ENCODE measurements at places on chromosomes 1 and 21. TPM values are rescaled to one million over a fixed set of nuclear protein-coding genes. Genes with fewer than 3 reads are reported as not detected.

GRCh38 chr1:228339766-228340685, 66.6 kb downstream of the TRIM11 start:
- no peak for DNase-seq

Gene CR1L
- not detected for total RNA-seq

Gene ELAVL4
- not detected for total RNA-seq

DNA sequence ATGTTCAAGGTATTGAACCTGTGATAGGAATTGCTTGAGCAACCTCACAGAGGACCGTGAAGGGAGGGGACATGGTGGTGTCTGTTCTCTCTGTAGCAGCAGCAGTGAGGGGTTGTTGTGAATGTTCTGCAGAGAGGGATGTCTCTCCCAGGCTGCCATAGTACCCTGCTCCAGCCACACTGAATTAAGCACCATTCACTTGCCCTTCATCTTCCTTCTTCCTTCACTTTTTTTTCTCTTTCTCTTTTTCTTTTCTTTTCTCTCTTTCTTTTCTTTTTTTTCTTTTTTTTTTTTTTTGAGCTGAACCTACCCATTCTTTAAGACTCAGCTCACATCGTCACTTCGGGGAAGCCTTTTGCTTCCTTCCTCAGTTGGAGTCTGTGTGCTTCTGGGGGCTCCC, 89.5 kb downstream of the CNIH3 start:
- DNase-seq, result no peak

Gene DCST2
- total RNA-seq, result not detected

DNA sequence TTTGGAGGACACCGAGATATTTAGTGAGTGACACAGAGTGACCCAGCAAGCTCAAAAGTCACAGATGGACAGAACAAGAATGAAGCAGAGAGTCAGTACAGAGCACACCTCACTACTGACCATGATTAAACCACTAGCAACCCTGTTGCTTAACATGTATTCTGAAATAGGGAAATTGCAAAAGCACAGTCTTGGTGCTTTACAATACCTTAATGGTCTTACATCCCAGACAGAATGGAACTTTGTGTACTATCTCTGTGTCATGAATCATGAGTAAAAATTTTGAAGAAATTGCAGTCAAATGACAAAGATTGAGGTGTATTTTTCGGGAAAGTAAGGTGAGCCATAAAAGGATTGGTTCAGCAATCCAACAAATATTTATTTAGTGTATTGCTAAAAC, 2.7 kb upstream of the SAMSN1 start:
- DNase-seq, result no peak

DNA sequence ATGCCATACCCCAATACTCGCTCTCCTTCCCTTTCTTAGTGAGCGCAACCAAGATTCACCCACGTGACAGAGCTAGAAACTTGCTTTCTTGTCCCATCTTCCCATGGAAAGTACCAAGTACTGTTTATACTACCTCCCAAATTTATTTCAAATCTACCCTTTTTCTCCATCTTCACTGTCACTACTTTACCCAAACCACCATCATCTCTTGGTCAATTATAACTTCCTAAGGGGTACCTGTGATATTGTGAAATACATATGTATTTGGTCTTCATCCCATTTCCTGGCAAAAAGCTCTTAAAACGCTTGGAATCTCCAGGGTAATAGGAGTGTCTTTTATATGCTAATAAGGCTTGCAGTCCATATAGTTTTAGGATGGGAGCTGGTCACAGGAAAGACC, 8.2 kb downstream of the DRAM2 start:
- no peak for DNase-seq

GRCh38 chr1:3431266-3431665, 23.2 kb upstream of the ARHGEF16 start:
- no peak for DNase-seq

DNA sequence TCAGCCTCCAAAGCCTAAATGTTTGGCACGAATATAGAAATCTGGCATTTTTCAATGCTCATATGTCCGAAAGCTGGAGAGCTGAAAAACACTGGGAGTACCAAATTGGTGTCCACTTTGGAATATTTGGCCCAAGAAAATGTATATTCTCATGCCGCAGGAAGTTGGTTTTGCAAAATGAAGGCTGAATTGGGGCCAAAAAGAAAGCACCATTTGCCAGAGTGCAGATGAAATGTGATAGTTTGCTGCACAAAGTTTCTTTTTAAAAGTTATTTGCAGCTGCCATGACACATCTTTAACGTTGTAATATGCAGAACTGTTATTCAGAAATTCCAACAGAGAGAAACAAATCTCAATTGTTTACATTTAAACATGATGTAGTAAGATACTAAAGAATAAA, 124.2 kb upstream of the LYPLAL1 start:
- peak; percentile 83 for DNase-seq

DNA sequence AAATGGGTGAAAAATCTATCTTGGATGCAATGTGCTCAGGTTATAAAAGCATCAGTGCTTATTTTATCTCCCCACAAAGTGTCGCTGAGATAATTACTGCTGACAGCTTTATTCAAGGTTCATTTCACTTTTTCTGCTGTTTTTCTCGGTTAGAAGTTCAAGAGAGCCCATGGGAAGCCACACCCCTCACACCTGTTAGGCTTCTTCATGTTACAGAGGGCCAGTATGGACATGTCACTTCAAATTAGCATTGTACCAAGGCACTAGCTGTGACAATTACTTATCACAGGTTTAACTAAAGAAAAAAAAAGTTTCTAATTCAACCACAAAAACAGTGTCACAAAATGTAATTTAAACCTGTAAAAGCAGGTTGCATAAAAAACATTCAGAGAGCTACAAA, 187.3 kb upstream of the DMRTA2 start:
- DNase-seq, result no peak

DNA sequence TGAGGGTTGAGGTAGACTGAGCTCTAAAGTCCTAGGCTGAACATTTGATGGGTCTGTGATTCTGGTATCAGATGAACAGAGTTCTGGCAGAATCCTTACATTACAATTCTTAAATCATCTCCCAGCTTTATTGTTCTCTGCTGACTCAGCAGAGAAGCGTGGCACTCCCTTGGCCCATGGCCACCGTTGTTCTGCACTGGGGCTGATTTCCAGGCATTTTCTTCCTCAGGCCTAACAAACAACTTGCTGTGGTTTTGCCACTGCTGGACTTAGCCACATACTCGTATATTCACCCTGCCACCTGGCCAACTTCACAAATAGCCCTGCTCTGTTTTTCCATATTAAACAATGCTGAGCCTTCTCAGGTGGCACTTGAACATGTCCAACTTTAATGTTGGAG, 223.2 kb downstream of the TNR start:
- DNase-seq, result no peak

Gene REG4
- not detected for total RNA-seq

DNA sequence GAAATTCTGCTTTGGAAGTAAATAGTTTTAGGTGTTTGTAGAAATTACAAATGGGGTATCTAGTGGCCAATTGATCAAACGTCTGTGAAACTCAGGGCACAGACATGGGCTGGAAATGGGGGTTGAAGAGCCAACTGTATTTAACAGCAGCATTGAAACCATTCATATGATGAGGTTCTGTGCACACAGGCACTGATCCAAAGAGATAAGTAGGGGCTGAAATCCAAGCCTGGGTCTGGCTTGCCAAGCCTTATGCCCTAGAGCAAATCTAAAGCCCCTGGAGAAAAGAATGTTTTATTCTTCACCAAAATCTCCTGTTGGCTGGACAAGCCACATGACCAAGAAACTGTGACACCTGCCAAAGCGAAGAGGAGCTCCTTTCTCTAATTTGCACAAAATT, 67.6 kb upstream of the ST6GALNAC5 start:
- no peak for DNase-seq

DNA sequence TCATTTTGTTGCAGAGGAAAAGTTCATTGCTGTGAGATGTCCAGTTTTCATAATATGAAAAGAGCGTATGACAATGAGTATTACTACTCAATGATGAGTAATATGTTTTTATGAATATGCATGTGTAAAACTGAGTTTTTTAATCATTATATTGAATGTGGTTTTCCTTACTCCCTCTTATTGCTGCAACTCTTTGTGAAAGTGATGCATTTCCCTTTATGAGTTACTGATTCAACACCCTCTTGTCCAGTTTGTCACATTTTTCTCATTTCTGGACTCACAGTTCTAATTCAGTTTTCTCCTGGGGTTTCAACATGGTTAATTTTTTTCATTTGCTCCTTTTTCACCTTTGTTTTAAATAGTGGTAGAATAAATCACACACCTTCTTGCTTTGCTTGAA, 35.2 kb upstream of the KCNJ15 start:
- DNase-seq, result no peak

DNA sequence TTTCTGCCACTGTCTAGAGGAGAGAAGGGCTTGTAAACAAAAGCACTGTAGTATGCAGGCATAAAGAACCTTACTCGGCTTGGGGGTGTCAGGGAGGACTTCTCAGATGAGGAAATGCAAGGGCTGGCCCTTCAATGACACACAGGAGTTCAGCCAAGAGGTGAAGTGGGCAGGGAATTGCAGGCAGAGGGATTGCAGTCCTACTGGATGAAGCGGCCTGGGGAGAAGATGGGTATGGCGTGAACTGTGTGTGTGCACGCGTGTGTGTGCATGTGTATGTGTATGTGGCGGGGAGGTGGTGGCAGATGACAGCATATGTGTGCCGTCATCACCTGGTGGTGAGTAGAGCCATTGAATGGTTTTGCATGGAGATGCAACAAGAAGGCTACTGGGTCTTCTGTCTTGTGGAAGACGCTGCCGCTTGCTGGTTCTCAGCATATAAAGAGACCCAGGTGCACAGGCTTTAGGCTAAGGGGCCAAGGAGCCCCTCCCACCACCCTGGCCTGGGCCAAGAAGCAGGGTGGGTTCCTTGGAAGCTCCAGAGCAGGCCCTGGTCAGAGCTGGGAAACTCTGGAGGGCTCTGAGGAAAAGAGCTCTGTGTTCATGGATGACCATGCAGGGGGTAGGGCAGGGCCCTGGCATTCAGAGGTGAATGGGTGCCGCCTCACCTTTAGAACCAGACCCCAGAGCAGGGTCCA, 4.1 kb upstream of the EPS8L3 start:
- DNase-seq, result no peak

Gene SYDE2
- total RNA-seq, result 10.0 TPM

DNA sequence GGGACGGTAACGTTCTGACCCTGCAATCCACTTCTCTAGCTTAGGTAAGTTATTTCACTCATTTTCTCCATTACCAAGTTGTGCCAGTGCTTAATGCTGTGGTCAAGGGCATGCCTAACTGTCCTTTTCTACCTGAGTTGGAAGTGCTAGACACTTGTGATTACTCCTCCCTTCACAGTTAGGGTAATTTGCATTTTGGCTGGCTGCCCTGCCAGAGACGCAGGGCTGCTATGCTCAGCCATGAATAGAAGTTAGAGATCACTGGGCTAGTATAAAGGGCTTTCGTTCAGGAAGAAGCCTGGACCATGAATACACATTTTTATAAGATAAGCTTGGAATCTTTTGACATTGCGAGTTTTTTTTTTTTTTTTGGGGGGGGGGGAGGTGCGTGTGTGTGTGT, 633.2 kb upstream of the NEGR1 start:
- no peak for DNase-seq

Gene LCE2B
- total RNA-seq, result not detected

DNA sequence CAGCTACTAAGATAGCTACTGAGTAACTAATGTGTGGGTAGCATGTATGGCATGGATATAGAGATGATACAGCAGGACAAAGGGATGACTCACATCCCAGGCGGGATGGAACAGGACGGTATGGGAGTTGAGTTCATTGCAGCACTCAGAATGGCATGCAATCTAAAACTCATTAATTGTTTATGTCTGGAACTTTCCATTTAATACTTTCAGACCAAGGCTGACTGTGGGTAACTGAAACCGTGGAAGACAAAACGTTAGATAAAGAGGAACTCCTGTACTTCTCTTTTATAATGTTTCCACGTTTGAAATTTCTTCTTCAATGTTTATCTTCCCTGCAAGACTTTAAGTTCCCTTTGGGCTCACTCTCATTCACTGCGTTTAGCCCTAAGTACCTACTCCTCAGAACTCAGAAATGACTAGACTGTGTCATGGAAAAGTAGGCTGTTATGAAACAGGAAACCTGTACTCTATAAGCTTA, 151.9 kb downstream of the MAGI3 start:
- DNase-seq, result peak; percentile 95

- DNase-seq, result no peak
Measured at GRCh38 chr21:44929799-44930542, 9.3 kb upstream of the ITGB2 start.

Gene AMPD1
- total RNA-seq, result not detected

Gene KIF26B
- 0.83 TPM for total RNA-seq

Gene UBE2J2
- 20.3 TPM for total RNA-seq

Gene CFAP298
- total RNA-seq, result 8.1 TPM

Gene TMEM53
- total RNA-seq, result 2.2 TPM

Data from IMR-90 (cell line).